ENCODE measurements at places on chromosomes 16 and 17.

DNA sequence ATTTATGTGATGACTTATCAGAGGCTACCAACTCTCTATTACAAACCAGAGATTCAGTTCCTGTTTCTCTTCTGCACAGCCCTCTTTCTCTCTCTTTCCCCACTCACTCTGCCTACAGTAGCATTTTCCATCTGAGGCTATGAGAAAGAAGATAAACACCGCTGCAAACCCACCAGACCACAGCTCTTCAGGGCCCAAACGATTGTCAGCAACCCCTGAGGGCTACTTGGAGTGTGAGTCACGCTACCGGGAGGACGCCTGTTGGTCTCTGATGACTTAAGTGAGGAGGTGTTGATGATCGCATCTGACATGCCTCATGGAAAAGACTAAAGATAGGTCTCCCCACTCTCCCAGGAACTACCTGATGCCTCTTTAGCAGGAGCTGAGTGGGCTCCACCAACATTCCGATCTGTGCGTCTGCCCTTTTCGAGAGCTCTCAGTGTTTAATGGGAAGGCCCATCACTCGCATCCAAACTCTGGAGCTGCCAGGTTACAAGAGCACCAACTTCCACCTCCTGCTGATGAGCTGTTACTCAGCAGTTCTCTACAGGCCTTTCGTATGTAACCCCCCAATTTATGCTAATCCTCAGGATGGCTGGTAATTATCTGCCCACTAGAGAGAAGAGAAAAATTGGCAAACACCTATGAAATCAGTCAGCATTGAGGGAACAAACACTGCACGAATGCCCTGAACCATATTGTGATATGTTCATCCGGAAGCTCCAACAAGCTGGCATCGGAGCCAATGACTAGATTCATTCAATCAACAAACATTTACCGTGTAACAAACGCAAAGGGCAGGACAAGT is 9.2 kb downstream of the GRIN2A start:
- DNase-seq: no peak

DNA sequence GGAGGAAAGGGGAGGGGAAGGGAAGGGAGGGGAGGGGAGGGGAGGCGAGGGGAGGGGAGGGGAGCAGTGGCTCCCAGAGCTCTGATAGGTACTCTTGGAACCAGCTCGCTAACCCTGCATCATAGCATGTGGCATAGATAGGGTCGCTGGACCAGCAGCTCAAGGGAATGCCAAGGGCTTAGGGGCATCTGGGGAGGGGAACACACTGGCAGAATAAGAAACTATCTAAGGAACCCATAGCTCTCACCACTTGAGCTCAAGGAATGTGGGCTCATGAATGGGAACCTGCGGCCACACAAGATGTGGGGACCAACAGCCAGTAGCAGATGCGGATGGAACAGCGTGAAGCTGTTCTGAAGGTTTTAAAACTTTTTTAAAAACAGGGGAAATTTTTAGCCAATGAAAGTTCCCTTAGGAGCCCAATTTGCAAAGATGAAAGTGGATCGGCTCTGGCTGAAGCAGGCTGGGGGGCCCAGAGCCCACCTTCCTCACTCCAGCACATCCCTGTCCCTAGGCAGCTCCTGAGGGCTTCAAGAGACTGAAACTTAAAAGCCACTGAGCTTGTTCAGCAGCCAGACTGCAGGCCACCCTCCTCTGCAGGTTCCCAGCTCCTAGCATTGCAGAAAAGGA is 46.9 kb downstream of the PIMREG start:
- DNase-seq: no peak

DNA sequence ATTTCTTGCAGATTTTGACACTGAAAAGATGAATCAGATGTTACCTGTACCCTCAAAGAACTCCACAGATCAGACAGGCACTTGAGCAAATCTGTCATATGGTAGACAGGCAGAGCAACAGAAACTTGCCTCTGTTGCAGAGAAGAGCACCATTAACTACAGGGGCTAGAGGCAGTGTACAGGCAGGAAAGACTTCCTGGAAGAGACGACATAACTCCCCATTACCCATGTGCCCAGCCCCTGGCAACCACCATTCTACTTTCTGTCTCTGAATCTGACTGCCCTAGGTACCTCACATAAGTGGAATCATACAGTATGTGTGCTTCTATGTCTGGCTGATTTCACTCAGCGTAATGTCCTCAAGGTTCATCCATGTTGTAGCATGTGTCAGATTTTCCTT is 15.5 kb downstream of the GFOD2 start:
- no peak for DNase-seq

DNA sequence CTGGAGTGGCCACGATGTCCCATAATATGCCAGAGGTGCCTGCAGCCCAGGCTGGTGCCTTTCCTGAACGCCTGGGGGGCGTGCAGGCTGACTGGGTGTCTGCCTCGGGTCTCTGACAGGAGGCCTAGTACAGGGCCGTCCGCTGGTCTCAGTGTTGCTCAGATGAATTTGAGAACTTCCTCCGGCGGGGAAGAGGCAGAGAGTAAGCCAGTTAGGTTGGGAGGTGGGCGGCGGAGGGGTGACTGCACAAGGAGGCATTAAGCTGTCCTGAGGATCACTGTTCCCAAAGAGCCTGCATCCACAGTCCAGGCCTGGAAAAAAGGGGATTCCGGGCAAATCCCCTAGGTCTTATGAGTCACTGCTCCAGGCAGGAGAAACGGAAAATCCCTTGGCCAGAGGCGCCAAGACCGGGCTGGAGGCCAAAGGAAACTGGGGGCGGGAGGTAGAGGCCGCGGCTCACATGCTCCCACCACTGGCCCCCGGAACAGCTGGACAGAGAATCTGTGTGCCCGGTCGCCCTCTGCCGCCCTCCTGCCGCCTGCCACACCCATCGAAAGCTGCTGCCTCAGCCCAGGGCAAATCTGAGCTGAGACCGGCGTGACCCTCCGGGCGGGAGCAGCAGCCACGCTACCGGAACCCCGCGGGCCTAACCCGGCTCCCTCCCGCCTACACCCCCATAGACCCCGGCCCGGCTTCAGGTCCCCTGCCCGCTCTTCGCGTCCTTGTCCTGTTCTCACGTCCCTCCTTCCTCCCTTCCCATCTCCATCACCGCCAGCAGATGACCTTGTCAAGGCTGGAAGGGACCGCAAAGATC is 1.2 kb downstream of the TRIM47 start:
- peak; percentile 57 for DNase-seq

DNA sequence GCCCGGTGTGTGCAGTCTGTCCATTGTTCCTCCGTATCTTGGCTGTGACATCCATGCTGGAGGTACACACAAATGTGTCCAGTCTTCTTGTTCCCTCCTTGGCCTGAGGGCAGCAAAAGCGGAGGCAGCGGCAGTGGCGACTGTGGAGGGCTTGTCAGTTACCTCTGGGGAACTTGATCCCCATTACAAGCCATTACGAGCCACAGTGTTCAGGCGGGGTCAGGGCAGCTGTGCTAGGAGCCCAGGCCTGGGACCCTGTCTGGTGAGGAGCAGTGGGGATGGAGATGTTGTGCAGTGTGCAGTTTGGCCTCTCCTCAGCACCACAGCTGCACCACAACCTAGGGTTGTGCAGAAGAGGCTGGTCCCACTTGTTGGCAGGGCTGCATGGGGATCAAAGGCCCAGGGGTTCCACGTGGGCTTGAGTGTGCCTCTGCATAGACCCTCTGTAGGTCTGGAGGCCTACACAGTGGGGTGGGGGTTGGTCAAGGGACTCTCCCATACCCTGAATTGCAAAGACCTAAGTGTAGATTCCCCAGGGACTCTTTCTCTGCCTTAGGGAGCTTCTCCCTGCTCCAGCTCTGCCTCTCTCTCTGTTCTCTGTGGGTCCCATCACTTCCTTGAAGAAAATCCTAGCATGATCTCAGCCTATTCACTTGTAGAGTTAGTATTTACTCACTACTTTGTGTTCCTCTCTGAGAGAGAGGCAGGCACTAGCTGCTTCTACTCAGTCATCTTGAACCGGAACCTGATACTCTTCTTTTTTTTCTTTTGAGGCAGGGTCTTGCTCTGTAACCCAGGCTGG is 58.8 kb downstream of the SLFN11 start:
- DNase-seq: no peak

GRCh38 chr17:73141411-73141810 is 23.4 kb upstream of the SSTR2 start:
- DNase-seq: no peak

DNA sequence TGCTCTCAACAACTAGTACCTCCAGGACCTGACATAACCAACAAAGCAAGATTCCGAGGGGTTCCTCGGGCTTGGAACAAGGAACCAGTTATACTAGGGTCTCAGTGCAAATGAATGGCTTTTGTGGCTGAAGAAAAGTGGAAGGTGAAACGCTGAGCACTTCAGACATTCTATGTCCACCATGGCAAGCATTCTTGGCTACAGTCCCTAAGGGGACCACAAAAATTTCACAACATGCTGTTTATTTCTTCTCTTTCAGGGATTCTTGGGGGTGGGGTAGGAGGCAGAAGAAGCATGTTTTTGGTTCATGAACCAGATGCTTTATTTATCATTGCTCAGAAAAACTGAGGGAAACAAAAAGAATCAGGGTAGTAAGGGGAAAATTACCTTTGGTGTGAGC is 479.9 kb upstream of the CDH11 start:
- no peak for DNase-seq

GRCh38 chr17:2122641-2123302 is 67.9 kb downstream of the HIC1 start:
- DNase-seq: no peak

DNA sequence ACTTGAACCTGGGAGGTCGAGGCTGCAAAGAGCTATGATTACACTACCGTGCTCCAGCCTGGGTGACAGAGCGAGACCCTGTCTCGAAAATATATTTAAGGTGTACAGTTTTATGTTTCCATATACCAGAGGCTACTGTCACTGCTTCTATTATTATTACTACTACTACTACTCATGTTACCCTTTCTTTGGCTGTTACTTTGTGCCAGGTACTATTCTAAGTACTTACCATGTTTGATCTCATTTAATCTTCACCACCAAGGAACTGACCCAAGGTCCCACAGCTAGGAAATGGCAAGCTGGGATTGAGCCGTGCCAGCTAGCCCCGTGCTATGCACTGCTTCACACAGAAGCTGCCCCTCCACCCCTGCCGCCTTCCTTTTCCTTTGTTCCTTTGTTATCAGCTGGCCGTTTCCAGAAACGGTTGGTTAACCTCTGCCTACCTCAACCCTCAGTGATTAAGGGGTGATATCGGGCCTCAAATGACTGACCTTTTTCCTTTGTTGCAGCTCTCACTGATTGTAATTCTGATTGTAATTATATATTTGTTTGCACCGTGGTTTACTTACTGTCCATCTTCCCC is 78.4 kb downstream of the ABCC1 start:
- no peak for DNase-seq

DNA sequence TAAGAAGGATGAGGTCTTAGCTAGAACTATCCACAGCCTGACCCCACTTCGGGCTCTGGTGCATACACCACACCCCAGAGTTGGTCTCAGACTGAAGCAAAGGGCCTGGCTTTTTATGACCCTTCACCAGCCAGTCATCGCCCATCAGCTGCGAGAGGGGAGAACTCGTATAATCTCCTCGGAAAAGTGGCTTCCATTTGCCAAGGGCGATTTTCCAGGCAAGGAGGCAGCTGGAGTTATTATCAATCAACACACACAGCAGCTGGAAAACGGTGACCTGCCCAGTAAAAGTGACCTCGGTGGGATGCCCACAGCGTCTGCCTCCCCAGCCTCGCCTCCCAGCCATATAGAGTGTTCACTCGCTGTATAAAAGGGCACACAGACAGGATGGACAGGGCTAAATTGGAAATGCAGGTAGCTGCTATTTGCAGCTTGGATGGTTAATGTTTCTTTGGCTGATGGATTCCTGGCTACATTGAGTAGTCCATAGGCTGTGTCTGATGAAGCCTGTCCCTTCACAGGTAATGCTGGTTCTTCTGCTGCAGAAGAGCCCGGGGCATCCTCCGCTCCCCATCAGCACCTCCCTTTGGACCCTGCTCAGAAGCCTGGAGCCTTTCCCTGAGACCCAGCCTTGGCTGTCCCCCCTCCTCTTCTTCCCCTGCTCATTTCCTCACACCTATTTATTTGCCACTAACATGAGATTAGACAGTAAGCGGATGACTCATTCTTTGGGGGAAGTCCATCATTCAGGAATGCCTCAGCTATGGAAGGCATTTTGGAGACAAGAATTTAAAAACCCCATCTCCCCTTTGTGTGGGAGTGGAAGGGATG is 45.7 kb downstream of the TMEM186 start:
- DNase-seq: no peak

DNA sequence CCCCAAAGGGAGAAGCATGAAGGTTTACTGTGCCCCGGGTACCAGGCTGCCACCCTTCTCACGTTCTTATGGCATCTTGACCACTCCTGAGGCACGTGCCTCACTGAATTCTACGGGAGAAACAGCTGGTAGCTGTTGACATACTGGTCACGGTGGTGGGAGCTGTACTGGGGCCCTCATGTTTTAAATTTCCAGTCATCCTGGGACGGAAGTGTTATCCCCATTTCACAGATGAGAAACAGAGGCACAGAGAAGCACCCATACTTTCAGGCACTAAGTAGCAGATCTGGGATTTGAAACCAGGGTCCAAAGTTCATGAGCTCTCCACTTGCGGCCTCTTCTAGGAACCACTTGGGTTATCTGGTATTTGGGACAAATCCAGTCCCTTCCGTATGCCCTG is 26.3 kb upstream of the DOC2B start:
- no peak for DNase-seq

DNA sequence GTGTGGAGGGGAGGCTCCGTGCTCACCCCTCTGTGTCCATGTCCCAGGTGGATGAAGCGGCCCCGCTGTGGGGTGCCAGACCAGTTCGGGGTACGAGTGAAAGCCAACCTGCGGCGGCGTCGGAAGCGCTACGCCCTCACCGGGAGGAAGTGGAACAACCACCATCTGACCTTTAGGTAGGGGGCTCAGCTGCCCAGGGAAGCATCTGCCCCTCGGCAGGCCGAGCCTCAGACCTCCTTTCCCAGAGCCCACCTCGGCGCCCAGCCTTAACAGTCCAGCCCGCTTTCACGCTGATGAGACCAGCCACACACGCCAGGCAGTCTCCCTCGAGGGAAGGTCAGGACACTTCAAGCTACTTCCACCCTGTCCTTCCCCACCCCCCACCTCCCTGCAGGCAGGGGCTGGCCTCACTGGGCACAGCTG is 12.7 kb downstream of the MMP15 start:
- no peak for DNase-seq

- DNase-seq: no peak
These were observed 39.1 kb downstream of the SPOP start for GRCh38 chr17:49638818-49639217.

DNA sequence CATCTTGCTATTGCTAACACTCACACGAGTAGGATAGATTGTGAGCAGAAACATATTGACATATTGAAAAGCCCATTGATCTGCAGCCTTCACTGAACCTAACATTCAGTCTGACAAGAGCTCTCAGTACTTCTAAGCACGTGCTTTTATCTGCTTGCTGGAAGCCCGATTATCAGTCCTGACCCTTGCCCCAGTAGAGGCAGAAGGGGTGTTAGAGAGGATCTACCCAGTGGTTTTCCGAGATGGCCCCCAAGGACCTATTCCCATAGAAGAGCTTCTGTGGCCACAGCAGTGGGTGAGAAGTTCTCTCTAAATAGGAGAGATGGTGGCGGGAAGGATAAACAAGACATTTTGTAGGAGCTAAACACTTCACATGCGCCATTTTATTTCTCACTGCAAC is 290.9 kb upstream of the MAF start:
- no peak for DNase-seq

- DNase-seq: no peak
These were observed 5.4 kb upstream of the ZNF267 start for GRCh38 chr16:31868164-31868563.

- DNase-seq: peak; percentile 32
These were observed 23.0 kb downstream of the SPPL2C start for GRCh38 chr17:45867702-45868101.

GRCh38 chr17:49051269-49051668 is 54.1 kb downstream of the IGF2BP1 start:
- no peak for DNase-seq

GRCh38 chr16:85206472-85207356 is 94.4 kb upstream of the CIBAR2 start:
- DNase-seq: peak; percentile 44
